ENCODE measurements at places on chromosomes 3 and 15.

DNA sequence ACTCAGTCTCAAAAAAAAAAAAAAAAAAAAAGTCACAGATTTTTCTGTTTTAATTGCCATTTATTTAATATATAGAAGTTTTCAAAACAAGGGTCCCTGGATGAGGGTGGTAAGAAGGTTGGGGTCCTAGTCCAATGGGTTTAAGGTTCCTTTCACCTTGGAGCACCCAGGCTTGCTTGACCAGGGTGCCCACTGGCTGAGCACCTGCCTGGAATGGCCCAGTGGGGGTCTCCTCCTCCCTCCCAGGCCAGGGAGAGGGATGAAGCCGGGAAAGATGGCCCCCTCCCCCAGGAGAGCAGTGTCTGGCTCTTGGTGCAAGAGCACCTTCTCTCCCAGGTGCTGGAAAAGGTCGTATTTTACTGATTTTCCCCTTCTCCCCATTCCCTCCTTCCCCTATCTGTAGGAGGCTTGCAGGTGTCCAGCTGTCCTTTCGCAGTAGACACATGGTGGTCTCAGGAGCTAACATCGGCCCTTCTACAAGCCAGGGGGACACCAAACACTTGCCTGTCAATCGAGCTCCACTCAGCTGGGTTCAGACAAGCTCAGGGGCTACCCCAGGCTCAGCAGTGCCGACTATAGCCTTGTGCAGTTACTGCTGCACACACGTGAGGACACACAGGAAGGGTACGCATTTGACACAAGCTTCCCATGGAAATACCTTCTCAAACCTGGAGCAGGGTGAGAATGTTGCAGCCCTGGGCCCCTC is 112.3 kb upstream of the KLF13 start:
- no peak for DNase-seq

DNA sequence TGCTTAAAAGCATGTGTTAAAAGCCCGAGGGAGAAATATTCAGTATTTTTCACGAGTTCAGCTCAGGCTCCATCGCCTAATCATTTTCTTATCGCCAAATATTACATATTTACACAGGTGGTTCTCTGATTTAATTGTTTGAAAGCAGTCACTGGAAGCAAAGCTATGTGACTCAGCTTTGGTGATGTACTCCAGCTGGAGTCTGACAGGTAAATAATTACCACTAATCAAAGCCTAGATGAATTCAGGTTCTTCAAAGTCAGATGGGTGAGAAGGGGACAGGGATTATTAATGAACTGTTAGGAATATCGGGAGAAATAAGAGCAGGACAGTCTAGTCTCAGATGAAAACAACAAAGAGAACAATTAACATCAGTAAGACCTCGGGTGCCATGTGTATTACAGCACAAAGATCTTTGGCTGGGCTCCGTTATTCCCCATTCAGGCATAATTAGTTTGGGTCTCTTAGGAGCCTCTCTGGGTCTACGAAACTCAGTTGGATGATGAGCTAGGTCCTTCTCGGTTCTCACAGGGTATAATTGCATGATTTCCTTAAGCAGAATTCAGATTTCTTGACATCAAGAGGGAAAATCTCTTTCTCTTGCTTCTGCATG is 331.7 kb upstream of the ADAMTS9 start:
- no peak for DNase-seq

GRCh38 chr3:127438951-127439350 is 151.1 kb upstream of the PRR20G start:
- DNase-seq = no peak

DNA sequence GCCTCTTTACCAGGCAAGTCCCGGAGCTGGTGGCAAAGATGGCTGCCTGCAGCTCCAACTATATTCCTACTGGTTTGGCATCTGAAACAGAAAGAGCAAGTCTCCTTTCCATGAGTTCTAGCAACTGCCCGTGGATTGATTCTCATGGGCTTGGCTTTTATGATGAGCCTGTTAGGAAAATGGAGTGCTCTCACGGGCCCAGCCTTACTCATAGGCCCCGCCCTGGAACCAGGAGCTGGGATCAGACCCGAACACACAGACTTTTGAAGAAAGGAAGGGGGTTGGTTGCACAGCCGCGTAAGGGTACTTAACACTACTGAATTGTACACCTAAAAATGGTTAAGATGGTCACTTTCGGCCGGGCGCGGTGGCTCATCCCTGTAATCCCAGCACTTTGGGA is 2.9 kb downstream of the NRROS start:
- no peak for DNase-seq

DNA sequence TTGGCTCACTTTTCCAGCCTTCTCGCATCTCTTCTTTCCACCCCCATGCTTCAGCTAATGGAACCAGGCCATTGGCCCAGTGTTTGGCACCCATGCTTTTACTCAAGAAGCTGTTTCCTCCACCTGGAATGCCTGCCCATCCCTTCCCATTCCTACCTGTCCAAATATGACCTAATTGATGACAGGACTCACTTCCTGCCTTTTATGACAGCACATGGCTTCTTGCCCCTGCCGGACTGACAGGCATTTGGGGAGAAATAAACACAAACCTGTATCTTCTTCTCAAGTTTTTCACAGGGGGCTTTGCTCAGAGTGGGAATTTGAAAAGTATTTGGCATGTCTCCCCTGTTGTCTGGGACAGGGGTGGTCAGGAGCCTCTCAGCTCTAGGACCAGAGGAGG is 120.1 kb downstream of the ABHD5 start:
- DNase-seq = no peak

DNA sequence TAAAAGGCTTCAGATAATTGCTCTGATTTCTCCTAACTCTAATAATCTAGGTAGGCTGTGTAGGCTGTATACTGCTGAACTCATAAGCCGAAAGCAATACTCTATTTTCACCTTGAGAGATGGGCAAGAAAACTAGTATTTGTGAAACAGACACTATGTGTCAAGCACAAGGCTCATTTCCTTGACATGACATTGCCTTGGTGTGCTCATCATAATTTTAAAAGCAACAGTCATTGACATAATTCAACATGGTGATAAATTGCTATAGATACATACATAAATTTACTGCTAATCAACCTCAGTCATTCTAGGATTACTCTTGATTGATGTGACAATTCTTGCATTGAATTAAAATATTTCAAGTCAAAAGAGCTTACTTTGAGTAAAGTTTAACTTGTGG is 304.7 kb downstream of the CNTN3 start:
- DNase-seq = no peak

DNA sequence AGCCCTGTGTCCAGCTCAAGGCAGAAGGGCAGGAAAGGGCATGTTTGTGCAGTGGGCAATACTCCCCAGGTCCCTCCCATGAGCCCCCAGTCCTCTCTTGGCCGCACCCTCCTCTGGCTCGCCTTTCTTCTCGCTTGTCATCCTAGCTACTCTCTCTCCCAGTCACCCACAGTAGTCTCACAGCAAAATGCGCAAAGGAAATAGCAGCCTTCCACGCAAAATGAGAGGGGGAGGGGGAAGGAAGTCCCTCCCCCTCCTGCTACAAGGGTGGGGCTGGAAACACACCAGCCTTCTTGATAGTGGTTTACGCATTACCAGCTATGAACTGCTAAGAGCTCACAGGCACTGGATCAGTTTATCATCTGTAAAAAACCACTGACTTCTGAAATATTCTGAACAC is 83.8 kb downstream of the GADL1 start:
- DNase-seq = no peak

GRCh38 chr3:98967758-98968157 is 66.3 kb upstream of the DCBLD2 start:
- no peak for DNase-seq

DNA sequence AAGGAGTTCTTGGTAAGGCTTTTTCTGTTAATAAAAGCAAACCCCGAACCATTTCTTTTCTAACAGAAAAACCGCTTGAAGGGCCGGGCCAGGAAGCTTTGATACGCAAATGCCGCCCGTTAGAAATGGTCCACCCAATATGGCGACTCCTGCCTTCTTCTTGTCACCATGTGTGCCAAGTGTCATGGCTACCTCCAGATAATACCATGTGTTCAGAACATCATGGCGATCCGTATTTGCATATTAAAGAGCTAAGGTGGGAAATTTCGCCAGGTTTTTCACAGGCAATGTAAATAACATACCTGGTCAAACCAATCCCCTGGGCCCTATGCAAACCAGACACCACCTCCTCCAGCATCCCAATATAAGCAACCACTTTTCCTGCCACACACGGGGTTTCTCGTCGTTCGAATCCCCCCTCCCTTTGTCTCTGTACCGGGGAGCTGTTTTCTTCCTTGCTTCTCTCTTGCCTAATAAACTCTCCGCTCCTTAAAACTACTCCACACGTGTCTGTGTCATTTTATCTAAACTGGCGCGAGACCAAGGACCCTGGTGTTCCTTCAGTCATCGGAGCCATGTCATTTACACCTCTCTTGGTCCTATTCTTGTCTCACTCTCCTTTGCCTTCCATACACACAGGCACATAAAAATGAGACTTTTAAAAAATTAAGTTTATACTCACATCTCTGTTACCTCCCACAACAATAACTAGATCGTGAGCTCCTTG is 34.5 kb downstream of the NCEH1 start:
- no peak for DNase-seq

DNA sequence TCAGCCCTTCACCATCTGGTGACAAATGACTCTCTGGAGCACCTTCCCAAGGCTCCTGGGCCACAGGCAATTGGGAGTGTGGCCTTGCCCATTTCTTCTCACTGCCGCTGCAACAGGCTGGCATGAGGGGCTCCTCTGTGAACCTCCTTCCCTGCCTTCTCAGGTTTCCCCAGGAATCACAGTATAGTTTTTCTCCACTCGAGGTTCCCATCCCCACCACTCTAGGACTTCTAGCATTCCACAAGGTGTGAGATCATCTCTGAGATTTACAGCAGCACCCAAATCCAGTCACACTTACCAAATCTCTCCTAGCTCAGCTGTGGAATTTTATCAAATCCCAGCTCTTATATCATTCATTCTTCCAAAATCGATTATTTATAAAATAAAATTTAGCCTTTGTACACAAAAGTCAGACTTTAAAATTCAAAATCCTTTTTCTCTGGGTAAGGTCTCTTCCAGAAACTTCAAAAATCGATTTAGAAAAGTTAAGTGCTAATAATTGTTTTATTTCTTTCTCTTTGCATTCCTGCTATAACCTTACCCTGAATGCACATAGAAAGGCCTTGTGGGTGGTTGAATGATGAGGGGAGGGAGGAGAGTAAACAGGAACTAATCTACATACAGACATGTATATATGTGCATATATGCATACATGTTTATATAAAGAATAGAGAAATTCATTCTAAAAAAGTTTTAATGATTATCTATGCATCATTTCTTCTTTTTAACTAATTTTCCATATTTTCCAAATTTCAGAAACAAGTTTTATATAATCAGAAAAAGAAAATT is 18.9 kb upstream of the ATP13A4 start:
- DNase-seq = no peak

- no peak for DNase-seq
Measured at GRCh38 chr3:72996121-72996472, 514 bp upstream of the PPP4R2 start.

GRCh38 chr3:27504749-27505148 is 20.6 kb upstream of the SLC4A7 start:
- DNase-seq = no peak

GRCh38 chr3:172270557-172271166 is 177.6 kb downstream of the GHSR start:
- DNase-seq = no peak

DNA sequence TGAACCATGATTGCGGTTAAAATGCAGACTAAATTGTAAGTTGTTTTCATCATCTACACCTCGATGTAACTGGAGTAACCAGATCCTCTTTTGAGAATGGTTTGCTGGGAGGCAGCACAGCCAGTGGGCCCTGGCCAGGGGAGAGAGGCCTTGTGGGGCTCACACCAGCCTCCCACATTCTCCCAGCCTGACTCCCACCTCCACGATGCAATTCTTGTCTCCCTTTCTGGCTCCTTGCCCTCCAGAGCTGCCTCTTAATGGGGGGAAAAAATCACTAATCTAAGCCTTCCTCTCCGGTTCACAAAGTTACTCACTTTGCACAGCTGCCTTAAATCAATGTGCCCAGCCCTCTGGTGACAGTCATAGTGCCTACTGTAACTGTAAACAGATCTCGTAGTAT is 17.9 kb upstream of the PAQR5 start:
- DNase-seq = no peak

GRCh38 chr3:37580237-37580636 is 281.4 kb upstream of the CTDSPL start:
- DNase-seq = no peak

DNA sequence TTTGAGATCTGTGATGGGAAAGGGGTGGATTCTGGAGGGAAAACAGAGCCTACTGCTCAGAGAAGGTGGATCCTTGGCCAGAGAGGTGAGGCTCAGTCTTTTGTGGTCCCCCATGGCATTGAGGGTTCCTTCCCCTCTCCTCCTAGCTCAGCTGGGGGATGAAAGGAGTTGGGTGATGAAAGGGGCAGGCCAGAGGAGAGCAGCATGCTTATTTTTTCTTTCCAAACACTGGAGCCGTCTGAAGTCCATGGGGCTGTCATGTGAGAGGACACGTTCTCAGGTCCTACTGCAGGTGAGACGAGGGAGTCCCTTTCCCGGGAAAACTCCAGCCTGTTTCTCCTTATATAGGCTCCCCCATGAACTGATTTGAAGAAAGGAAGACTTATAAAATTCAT is 71.4 kb downstream of the SCN5A start:
- no peak for DNase-seq

GRCh38 chr15:100308213-100308600 is 33.6 kb downstream of the ADAMTS17 start:
- no peak for DNase-seq

DNA sequence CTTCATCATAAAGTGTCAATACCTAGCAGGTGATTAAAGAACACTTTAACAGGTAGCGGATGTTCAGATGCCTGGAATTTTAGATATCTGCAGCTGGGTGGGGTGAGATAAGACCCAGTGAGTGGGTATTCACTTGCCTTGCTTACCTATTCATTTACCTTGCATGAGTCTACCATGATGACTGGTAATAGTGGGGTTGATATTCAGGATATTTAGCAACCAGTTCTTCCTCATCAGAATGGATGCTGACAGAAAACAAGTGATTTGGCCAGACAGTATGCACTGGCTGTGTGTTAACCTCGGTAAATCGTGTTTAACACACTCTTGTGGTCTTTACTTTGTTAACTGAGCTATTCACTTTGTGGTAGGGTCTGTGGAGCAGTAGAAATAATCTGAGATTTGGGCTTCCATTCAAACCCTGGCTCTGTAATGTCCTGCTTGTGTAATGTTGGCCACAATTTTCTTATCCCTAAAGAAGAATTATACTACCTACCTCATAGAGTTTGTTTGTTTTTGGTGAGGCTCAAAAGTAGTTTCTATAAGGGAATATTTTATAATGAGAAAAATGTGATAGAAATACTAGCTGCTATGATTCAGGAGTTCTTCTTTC is 391.9 kb upstream of the TBL1XR1 start:
- no peak for DNase-seq

DNA sequence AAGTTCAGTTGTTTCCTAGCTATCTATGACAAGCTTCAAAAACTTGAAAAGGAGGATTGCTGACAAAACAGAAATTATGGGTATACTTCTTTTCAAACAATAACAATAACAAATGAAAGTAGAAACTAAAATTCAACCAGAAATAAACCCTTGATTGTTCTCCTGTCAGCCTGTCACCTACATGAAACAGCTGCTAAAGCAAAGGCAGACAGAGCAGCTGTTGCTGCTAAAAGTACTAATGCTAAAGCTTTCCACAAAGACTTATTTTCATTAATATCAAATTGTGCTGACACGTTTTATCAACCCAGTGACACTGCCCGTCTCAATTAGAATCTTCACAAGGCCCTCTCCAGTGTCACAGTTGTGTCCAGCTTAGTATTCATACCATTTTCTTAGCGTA is 533.2 kb upstream of the GBE1 start:
- DNase-seq = no peak

All from HFFc6 (cell line).